A549 treated with ZK216348 at 1 μM for 4 hours (cell line): ENCODE measurements at places on chromosomes 3 and 15. TPM values are rescaled to one million over a fixed set of nuclear protein-coding genes. Genes with fewer than 3 reads are reported as not detected.

Gene APBA2
- total RNA-seq: 13.9 to 20.6 TPM (median 19.2 TPM) in 5 replicates

Gene SOX2
- 0.52 to 0.72 TPM (median 0.60 TPM) in 5 replicates for total RNA-seq

Gene MEX3B
- 2.8 to 5.9 TPM (median 5.2 TPM) in 5 replicates for total RNA-seq

Gene KY
- 0.07 to 0.25 TPM (median 0.20 TPM) in 3 of 5 replicates, not detected in the others for total RNA-seq

Gene TMEM207
- total RNA-seq: not detected in 5 replicates

Gene CCK
- total RNA-seq: 0.48 to 1.9 TPM (median 1.5 TPM) in 5 replicates

Gene SERINC4
- 0.11 TPM in 1 of 5 replicates, not detected in the others for total RNA-seq

Gene KIF15
- 7.4 to 13.3 TPM (median 9.1 TPM) in 5 replicates for total RNA-seq

Gene SCN5A
- total RNA-seq: 0.54 to 1.9 TPM (median 0.88 TPM) in 5 replicates

Gene SOX14
- total RNA-seq: not detected in 5 replicates

Gene IGSF11
- 2.7 to 6.4 TPM (median 4.9 TPM) in 5 replicates for total RNA-seq

Gene XYLB
- total RNA-seq: 3.0 to 4.4 TPM (median 3.6 TPM) in 5 replicates

Gene COL7A1
- 93.6 to 227 TPM (median 182 TPM) in 5 replicates for total RNA-seq

Gene BSN
- total RNA-seq: 0.04 to 0.16 TPM (median 0.16 TPM) in 5 replicates

Gene GOLGA8H
- total RNA-seq: 1.2 to 3.7 TPM (median 3.2 TPM) in 5 replicates

Gene PLSCR5
- total RNA-seq: not detected in 5 replicates

Gene HDC
- total RNA-seq: 0.09 to 0.47 TPM (median 0.18 TPM) in 3 of 5 replicates, not detected in the others

Gene PIERCE2
- total RNA-seq: 1.9 to 5.6 TPM (median 3.7 TPM) in 5 replicates

Gene TRIM42
- total RNA-seq: not detected in 5 replicates

Gene ZNF80
- total RNA-seq: not detected in 5 replicates

Gene DPPA4
- not detected in 5 replicates for total RNA-seq

Gene GPR27
- total RNA-seq: 2.5 to 4.1 TPM (median 3.1 TPM) in 5 replicates

Gene CCR5
- total RNA-seq: not detected in 5 replicates

Gene ARPP21
- total RNA-seq: 0.07 to 0.13 TPM (median 0.07 TPM) in 3 of 5 replicates, not detected in the others

Gene CLASP2
- total RNA-seq: 15.3 to 24.5 TPM (median 18.9 TPM) in 5 replicates

Gene NAA50
- total RNA-seq: 102 to 178 TPM (median 151 TPM) in 5 replicates

Gene C3orf85
- total RNA-seq: not detected in 5 replicates

Gene HYAL3
- 5.7 to 11.3 TPM (median 8.8 TPM) in 5 replicates for total RNA-seq

Gene EFCAB12
- 0.33 to 1.1 TPM (median 0.64 TPM) in 5 replicates for total RNA-seq

Gene ZDHHC23
- 3.1 to 4.0 TPM (median 3.8 TPM) in 5 replicates for total RNA-seq

Gene INO80
- 11.6 to 17.0 TPM (median 12.2 TPM) in 5 replicates for total RNA-seq

Gene GABRR3
- total RNA-seq: not detected in 5 replicates

Gene AMOTL2
- total RNA-seq: 35.6 to 51.8 TPM (median 51.2 TPM) in 5 replicates

Gene NRROS
- total RNA-seq: not detected in 5 replicates

Gene WDR82
- total RNA-seq: 45.4 to 57.8 TPM (median 50.5 TPM) in 5 replicates

Gene CLSTN2
- 0.01 to 0.05 TPM (median 0.02 TPM) in 5 replicates for total RNA-seq

Gene OTOL1
- not detected in 5 replicates for total RNA-seq

Gene HYAL1
- 0.24 to 0.80 TPM (median 0.46 TPM) in 5 replicates for total RNA-seq

Gene EIF4E3
- total RNA-seq: 2.8 to 4.4 TPM (median 3.7 TPM) in 5 replicates

Gene SAMD7
- total RNA-seq: not detected in 5 replicates

Gene GOLGA8O
- total RNA-seq: 0.21 to 0.61 TPM (median 0.32 TPM) in 5 replicates

Gene ACKR4
- total RNA-seq: not detected in 5 replicates

Gene RAB8B
- 9.5 to 17.7 TPM (median 12.3 TPM) in 5 replicates for total RNA-seq

Gene CCDC9B
- 17.9 to 24.7 TPM (median 19.2 TPM) in 5 replicates for total RNA-seq

Gene AGBL1
- not detected in 5 replicates for total RNA-seq

Gene GATA2
- 3.5 to 5.0 TPM (median 4.8 TPM) in 5 replicates for total RNA-seq
